Activated CD8-positive, alpha-beta memory T cell treated with anti-CD3 and anti-CD28 coated beads for 4 hours (primary cell): ENCODE measurements at places on chromosomes 12 and 14.

GRCh38 chr12:51371295-51371953 lies 19.8 kb downstream of the GALNT6 start:
- DNase-seq: no peak

DNA sequence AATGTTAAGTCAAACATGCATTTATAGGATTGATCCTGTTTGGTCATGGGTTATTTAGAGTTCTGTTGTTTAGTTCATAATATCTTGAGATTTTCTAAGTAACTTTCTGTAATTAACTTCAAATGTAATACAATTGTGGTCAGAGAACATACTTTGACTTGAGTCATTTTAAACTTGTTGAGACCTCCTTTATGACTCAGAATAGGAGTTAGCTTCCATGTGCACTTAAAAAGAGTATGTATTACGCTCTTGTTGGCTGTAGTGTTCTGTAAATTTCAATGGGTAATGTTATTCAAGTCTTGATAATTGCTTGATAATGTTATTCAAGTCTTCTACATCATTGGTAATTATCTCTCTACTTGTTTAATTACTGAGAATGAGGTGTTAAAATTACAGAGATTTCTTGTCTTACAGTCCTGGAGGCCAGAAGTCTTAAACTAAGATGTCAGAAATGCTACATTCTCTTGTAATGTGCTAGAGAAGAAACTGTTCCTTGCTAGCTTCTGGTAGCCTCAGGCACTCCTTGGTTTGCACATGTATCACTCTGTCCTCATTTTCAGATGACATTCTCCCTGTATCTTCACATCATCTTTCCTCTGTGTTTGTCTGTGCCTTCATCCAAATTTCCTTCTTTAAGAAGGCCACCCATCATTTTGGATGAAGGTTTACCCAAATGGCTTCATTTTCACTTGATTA lies 197.3 kb downstream of the TMTC3 start:
- DNase-seq: no peak

DNA sequence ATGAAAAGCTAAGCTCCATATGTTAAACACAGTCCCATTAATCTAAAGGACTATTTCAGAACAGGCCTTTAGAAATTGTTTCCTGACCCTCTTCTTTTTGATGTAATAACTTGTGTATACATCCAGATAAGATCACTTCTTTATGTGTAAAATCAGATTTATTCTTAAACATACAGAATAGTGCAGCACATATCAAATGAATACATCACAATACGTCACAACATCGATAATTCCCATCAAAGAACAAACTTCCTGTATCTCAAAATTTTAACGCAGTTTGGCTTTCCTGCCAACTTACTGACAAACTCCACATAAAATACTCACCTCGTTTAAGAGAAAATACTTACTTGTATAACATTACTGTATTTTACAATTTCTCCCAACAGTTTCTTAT lies 108.7 kb downstream of the ITPR2 start:
- DNase-seq: no peak

DNA sequence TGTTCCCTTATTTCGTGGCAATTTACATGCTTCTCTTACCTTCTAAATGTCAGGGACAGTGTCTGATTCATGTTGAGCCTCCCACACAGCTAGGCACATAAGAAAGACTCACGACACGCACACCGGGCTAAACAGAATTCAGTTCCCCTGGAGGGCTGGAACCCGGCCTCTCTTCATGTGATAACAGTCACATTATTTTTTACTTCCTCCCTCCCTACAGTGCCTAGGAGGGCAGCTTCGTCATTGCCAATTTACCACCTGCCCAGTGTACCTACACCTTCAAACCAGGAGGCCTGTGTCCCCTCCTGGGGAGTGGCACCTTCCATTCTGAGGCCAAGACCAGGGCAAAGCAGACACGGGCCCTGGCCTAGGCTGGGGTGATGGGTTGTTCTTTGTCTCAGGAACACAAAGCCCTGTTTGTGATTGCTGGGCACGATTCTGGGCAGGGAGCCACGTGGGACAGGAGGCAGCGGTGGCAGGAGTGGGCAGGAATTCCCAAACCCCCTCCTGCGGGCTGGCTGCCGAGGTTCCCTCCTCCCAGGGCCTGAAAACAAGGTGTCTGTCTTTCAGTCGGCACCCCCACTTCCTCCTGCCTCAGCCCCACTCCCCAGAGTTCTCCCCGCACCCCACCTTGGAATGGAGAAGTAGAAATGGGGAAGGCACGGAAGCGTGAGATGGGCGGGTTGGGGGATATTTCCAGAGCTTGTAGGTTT lies 6.8 kb upstream of the RASAL1 start:
- DNase-seq: no peak

- no peak for DNase-seq
Observed at GRCh38 chr12:50739611-50740010, 24.3 kb upstream of the ATF1 start.

DNA sequence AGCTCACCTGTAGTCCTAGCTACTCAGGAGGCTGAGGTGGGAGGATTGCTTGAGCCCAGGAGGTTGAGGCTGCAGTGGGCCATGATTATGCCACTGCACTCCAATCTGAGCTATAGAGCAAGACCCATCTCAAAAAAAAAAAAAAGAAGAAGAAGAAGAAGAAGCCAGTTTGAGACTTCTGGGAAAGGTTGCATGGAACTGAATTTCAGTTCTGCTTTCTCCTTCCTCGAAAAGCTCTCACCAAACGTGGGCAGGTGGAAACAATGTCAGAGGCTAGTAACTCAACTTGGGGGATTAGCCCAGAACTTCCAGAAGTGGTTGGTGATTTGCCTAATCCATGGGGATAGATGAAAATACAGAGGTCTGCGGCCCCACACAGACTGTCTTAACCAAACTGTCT lies 18.7 kb downstream of the FLVCR2 start:
- DNase-seq: no peak

DNA sequence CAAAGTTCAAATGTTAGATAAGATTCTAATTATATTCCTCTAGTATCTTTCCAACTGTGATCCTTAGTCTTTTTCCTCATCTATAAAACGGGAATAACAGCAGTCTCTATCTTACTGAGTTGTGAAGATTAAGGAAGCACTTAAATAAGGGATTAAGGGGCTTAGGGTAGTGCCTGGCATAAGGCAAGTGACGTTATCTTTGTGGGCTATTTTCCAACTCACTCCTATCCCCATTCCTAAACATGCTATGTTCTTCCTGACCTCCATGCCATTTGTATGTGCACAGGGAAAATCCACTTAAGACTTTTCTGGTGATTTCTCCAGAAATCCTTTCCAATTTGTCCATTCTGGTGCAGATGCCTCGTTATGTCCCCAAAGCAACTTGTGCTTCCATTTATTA lies 33.3 kb downstream of the SUPT16H start:
- DNase-seq: no peak

GRCh38 chr14:89724628-89724960 lies 229.9 kb downstream of the EFCAB11 start:
- DNase-seq: no peak

GRCh38 chr14:52124791-52125684 lies 56.2 kb upstream of the NID2 start:
- no peak for DNase-seq

DNA sequence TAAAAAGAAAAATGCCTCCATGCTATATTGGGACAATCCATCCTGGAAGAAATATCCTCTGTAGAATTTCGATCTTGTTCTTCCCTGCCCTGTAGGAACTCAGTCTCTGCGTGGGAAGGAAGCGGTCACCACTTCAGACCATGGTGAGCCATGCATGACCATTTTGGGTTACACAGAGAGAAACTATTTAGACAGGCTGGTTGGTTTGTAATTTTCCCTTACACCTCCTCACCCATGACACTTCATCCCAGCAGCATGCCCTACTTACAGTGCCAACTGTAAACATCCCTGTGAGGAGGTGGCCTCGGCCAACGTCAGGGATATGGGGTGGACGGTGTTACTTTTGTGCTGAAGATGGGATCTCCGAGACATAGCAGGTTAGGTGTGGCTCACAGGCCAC lies 121.4 kb downstream of the SMOC1 start:
- no peak for DNase-seq

DNA sequence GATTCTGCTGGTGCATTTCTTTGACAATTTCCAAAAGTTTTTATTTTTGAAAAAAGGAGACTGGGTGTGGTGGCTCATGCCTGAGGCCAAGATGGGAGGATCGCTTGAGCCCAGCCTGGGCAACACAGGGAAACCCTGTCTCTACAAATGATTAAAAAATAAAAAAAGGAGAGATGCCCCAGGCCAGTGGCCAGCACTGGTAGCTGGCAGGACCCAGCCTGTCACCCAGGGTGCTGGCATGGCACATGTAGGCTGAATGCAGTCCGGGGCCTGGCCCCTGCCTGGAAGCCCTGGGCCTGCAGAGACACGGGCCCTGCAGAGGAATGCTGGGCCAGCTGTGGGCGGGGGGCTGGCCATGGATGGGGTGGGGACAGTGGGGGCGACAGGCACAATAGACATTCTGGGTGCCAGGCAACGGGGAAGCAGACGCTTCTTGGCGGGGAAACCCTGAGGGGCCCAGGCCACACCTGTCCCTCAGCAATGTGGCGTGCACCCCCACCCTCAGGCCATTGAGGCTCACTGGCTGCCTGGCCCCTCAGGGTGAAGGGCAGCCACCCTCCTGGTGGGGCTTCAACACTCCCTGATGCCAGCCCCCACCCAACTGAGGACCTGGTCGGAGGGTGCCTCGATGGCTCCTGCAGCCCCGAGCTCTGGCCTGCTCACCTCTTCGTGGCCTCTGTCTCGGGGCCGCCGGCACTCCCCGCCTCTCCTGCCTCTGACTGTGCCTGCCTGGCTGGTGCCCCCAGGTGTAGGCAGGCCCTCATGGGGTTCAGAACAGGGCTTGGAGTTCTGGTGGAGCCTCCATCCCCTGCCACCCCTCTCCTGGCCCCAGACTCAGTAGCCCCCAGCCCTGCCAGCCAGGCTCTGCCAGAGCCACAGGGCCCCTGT lies 12.1 kb downstream of the TRMT61A start:
- DNase-seq: no peak

DNA sequence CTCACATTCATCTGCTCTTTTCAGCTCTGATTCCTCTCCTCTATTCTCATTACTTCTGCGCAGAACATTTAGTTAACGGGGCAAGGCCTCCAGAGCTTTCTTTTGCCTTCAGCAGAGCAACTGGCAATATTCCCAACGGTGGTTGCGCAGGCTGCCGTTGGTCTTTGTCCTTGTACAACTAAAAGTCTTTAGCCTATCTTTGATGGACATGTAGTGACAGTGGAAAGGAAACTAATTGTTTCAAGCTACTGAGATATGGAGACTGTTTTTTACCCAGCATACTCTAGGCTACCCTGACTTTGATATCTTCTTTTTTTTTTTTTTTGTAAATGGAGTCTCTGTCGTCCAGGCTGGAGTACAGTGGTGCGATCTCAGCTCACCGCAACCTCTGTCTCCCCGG lies 12.6 kb downstream of the R3HDM2 start:
- DNase-seq: no peak

- DNase-seq: no peak
Observed at GRCh38 chr14:104353921-104354701, 215.7 kb downstream of the KIF26A start.
